ENCODE measurements at places on chromosomes 12 and 14. TPM values are rescaled to one million over a fixed set of nuclear protein-coding genes. Genes with fewer than 3 reads are reported as not detected.

The CCDC38 gene
- under 0.01 TPM for total RNA-seq

The MCRS1 gene
- total RNA-seq, result 60.4 TPM

The GSG1 gene
- 1.3 TPM for total RNA-seq

The PLEKHG7 gene
- not detected for total RNA-seq

The PDZRN4 gene
- total RNA-seq, result not detected

The RFX4 gene
- total RNA-seq, result not detected

The MGAT4C gene
- not detected for total RNA-seq

The ASPG gene
- total RNA-seq, result not detected

The VWF gene
- total RNA-seq, result not detected

The EMC9 gene
- total RNA-seq, result 17.1 TPM

The NCOR2 gene
- 66.0 TPM for total RNA-seq

The POLE gene
- total RNA-seq, result 9.5 TPM

The BATF gene
- total RNA-seq, result not detected

The TCTN2 gene
- total RNA-seq, result 9.3 TPM

The GPRC5D gene
- not detected for total RNA-seq

The GPR162 gene
- total RNA-seq, result 0.51 TPM

The RAB5B gene
- total RNA-seq, result 58.6 TPM

The HCAR1 gene
- total RNA-seq, result not detected

The GALNT16 gene
- 1.4 TPM for total RNA-seq

The RHEBL1 gene
- 0.86 TPM for total RNA-seq

The KCNA5 gene
- total RNA-seq, result not detected

The AMN1 gene
- 5.7 TPM for total RNA-seq

The ANG gene
- total RNA-seq, result 3.8 TPM

The KRT85 gene
- total RNA-seq, result not detected

The CARMIL3 gene
- not detected for total RNA-seq

The OTOGL gene
- total RNA-seq, result 1.3 TPM

The ATP2B1 gene
- total RNA-seq, result 34.5 TPM

The KCNA1 gene
- total RNA-seq, result not detected

The VASH1 gene
- total RNA-seq, result 2.6 TPM

The OR11H7 gene
- not detected for total RNA-seq

The KRT83 gene
- not detected for total RNA-seq

The CCND2 gene
- 4.9 TPM for total RNA-seq

The CDK17 gene
- total RNA-seq, result 62.7 TPM

The ASCL4 gene
- total RNA-seq, result not detected

The PGF gene
- 1.8 TPM for total RNA-seq

The KCNC2 gene
- total RNA-seq, result not detected

The PPP1R3E gene
- total RNA-seq, result 4.3 TPM

The IL23A gene
- total RNA-seq, result not detected

The DCAF4 gene
- total RNA-seq, result 21.9 TPM

The DPPA3 gene
- total RNA-seq, result not detected

The DBX2 gene
- not detected for total RNA-seq

The GPRC5A gene
- 37.8 TPM for total RNA-seq

The TIGAR gene
- total RNA-seq, result 9.3 TPM

Measured in GM23248 (cell line).